Fibroblast of upper back skin (primary cell): ENCODE measurements at places on chromosomes 1 and 21.

- peak; percentile 56 for DNase-seq
Measured at GRCh38 chr1:90925928-90926869, 95.6 kb downstream of the ZNF644 start.

DNA sequence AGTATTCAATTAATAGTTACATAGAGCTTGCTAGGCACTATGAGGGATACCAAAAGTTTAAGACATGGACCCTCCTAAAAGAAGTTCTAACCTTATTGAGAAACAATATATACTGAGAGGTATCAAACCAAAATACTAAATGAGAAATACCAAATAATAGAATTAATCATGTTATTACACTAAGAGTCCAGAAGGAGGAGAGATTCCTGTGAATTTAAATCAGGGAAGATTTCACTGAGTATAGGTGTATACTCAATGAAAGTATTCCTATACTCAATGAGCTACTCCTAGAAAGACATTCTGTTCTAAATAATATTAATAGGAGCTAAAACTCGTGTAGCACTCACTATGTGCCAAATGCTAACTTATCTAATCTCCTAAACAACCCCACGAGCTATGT lies 9.4 kb downstream of the CR1L start:
- no peak for DNase-seq

DNA sequence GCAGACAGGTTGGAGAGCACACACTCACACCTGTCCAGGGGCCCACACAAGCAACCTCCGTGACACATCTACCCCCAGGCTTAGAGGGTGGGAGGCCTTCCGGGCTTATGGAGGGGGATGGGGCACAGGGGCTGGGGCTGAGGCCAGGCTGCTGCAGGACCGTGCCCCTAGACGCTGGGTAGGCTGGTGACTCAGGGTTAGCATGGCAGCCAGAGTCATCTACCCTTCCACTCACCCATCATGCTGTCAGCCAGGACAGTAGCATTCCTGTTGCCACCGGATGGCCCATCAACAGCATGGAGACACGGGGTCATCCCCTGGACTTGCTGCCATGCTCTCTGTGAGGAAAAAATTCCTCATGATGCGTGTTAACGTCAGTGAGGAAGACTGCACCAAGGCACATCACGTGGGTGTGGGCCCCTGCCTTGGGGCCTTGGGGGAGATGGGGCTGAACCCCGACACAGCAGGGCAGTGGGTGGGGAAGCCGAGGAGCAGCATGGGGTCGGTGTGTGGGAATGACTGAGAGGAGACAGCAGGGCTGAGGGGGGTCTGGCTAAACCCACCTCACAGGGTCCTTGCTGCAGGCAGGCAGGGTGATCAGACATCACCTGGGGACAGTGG lies 52.8 kb downstream of the WNT9A start:
- no peak for DNase-seq

GRCh38 chr1:205124726-205125125 lies 2.9 kb upstream of the RBBP5 start:
- DNase-seq = no peak

DNA sequence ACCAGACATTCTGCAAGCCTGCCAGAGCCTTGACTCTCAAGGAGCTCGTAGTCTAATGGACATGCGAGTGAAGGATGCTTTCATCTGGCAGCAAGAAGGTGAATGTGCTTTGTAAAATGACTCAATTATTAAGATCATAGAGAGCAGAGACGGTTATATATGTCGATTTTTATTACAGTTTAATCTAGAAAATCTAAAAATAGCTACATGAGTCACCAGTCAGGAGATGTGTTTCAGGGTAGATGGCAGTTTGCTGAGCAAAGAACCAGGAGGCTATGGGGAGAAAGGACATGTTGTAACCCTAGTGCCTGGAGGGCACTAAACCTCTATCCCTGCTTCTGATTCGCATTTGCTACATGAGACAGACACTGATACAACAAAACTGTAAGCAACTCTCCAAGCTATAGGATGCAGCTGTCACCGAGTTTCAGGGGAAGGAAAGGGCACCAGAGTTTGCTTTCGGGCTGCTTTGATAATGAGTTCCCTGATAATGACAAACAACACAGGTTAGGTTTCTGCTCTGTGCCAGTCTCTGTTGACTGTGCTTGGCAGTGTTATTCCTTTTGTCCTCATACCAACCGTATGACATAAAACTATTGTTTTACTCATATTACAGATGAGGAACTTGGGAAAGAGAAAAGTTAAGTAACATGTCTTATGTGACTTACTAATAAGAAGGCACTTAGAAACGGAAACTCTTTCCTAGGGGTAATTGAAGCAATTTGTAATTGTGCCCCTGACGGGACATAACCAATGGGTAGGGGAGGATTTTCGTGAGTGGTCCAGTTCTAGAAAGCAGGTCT lies 43.2 kb downstream of the C1orf198 start:
- DNase-seq = peak; percentile 73

GRCh38 chr1:64459743-64460142 lies 10.2 kb upstream of the CACHD1 start:
- DNase-seq = no peak

DNA sequence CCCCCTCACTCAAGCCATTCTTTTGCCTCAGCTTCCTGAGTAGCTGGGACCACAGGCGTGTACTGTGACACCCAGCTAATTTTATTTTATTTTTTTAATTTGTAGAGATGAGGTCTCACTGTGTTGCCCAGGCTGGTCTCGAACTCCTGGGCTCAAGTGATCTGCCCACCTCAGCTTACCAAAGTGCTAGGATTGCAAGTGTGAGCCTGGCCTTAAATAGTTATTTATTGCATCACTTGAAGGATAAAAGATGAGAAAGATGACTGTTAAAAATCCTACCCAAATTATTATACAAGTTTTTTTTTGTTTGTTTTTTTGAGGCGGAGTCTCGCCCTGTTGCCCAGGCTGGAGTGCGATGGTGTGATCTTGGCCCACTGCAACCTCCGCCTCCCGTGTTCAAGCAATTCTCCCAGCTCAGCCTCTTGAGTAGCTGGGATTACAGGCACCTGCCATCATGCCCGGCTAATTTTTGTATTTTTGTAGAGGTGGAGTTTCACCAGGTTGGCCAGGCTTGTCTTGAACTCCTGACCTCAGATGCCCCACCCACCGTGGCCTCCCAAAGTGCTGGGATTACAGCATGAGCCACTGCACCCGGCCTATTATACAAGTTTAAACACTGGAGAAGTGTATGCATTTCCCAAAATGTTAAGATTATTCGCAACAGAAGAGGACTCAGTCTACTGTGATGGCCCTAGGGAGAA lies 2.3 kb downstream of the UTP11 start:
- no peak for DNase-seq

DNA sequence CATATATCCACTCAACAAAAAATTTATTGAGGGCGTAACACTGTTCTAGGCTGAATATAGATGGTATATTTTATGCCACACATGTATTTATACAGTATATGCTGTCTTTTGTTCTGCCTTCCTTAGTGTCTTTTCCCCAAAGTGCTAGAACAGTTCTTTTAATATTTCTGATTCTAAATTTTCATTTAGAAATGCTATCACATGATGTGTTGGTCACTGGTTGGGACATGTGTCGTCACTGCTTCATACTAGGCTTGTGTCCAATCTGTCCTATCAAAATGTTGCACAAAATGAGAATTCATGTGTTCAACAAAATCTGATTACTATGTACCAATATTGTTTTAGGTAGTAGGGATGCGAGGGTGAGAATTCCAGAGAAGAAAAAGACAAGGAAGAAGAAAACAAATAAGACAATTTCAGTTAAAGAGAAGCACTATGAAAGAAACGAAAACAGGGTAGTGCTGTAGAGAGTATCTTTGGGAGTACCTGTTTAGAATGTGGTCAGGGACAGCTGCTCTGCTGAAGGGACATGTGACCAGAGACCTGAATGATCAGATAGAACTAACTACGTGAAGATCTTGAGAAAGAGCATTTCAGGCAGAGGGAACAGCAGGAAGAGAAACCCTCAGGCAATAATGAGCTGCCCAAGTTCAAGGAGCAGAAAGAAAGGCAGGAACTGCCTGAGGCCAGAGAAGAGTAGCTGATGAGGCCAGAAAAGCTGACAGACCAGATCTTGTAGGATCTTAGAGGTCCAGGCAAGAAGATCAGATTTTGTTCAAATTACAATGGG lies 1.3 kb downstream of the KMO start:
- no peak for DNase-seq

GRCh38 chr1:197208945-197209344 lies 59.1 kb upstream of the CRB1 start:
- no peak for DNase-seq

DNA sequence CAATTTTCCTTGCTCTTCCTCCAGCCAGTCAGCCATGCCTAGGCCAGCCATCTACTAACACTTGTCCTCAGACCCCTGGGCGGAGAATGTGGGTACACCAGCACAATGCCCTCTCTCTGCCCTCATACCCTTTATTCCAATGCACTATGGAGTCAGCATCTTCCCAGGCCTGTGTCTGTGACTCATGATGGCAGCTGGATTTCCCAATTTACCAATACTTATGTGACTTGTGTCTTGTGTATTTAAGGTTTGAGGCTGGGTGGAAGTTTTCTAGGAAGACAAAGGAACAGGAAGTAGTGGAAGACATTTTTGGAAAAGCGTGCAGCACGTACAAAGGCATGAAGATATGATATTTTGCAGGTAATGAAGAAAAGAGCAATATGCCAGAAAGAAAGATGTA lies 114.3 kb downstream of the NMNAT2 start:
- no peak for DNase-seq

DNA sequence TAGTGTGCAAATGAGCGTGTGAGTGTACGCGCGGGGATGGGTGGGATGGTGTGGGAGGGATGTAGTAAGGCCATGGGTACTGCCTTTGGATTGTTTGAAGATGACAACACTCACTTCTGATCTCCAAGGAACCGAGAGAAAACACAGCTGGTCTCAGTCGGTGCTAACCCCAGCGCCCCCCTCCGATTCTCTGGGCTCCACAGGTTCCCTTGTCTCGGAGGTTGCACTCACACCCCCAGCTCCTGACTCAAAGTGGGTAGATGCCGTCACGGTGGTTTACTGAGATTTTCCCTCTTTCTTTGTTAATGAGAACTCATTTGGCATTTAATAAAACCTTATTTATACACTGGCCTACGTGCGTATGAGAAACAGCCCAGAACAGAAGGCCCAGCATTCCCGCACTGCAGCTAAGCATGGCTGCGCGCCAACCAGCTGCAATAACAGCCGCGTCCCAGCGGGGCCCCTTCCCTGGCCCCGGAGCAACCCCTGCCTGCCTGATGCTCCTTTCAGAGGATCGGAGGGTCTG lies 25.8 kb downstream of the ABCA4 start:
- peak; percentile 83 for DNase-seq

DNA sequence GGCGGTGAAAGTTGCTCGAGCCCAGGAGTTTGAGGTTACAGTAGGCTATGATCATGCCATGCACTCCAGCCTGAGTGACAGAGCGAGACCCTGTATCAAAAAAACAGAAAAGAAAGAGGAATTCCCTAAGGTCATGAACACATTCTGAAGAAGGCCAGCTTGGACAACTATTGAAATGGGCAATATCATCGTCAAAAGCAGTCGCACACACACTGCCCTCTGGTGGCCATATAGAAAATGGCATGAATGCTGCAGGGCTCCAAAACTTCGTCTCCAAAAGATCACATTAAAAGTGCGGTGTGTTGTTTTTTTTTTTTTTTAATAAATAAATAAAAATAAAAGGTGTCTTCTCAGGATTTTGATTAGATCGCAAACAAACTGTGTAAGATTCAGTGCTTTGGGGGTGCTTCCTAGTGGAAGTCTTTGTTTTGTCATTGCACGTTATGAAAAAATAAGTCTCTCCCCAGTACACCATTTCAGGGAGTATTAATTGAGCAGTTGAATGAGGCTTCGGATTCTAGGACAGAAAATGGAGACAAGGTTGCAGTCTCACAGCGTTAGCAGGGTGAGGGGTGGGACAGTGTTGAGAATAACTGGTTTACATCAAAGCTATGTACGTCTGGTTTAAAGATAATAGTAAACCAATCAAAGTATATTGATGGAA lies 87.5 kb upstream of the FMN2 start:
- DNase-seq = peak; percentile 7
